ENCODE measurements at places on chromosomes 2 and 18.

DNA sequence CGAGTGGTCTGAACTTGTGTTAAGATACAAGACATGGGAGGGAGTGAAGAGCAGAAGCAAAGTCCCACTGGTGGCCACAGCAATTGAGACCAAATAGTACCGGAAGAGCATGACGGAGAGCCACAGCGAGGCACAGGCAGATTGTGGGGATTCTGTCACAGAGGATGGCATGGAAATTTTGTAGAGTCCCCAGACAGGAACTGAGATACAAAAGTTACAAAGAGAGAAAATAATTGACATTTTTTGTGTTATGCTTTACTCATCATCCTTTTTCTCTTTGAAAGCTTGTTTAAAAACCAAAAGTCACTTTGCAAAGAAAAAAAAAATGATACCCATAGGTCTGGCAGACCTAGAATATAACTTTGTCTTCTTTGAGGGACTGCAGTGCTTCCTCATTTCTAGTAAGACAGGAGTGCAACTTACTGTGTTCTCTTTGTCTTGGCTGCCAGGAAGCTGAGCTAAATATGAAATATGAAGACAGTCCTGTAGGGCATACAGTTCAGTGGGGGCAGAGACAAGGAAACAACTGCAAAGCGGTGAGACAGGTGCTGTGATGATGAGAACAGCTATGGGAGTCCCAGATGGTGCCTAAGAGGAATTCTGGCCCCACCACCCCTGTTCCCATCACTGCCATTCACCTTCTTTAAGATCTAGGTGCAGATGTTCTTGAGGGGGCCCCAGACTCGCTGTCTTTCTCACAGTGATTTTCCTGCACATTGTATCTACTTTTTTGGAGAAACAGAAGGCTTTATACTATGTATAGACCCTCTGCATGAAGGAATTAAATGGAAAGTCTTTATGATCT is 5.2 kb downstream of the ARHGAP25 start:
- peak; percentile 28 for DNase-seq

DNA sequence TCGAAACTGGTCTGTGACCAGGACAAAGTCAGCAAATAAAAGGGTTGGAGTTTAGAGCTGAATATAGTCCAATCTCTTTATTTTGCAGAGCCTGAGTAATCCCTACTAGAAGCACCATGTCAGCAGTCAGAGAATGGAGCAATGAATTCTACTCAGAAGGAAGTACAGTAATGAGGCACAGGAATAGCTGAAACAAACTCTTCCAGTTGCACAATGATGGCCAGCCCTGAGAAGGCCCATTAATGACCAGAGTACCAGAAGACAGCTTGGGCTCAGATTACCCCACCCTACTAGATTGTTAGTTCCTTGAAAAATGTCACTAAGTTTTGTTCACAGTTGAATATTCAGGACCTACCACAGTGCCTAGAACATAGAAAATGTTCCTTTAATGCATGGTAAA is 40.3 kb upstream of the SCG2 start:
- no peak for DNase-seq

GRCh38 chr2:136162438-136162837 is 44.5 kb upstream of the CXCR4 start:
- peak; percentile 5 for DNase-seq

- DNase-seq = no peak
These were observed 139.4 kb upstream of the SIX3 start for GRCh38 chr2:44801841-44802776.

DNA sequence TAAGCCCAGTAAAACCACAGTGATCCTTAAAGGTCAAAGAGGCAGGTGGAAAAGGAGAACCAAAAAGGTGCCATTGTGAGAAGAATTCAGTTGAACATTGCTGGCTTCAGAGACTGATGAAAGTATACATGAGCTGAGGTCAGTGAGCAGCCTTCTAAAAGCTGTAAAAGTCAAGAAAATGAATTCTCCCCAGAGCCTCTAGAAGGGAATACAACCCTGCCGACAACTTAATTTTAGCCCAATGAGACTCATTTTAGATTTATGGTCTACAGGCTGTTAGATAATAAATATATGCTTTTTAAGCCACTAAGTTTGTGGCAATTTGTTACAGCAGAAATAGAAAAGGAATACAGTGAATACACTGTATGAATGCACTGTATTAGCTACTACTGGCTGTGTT is 911.4 kb downstream of the TRIB2 start:
- no peak for DNase-seq

- no peak for DNase-seq
These were observed 473.8 kb downstream of the TGIF1 start for GRCh38 chr18:3923750-3924149.

DNA sequence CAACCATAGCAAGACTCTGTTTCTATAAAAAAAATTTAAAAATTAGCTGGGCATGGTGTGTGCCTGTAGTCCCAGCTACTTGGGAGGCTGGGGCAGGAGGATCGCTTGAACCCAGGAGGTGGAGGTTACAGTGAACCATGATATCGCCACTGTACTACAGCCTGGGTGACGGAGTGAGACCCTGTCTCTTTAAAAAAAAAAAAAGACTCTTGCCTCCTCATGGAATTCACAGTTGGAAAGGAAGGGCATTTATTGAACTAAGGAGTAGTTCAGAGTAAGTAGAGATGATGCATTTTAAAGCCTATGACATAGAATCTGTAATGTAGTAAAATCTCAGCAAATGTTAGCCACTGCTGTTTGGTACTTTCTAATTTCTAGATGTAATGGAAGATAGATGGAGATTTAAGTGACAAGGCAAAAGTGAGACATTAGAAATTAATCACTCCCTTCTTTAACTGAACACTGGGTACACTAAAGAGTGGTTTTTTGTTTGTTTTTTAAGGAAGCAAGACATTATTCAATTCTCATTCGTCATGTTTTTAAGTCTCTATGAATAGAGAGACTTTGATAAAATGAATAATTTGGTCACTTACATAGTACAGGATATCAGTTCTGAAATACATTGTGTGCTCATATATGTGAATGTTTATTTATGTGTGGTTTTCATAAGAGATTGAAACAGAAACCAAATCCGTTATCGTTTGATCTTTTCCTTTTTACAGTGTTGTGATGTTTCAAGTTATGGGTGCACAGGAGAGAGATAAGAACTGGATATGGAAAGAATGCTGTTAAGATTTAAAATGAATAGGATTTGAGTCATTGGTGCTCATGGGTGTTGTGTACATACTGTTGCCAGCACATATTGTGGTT is 186.1 kb upstream of the STON1 start:
- no peak for DNase-seq

DNA sequence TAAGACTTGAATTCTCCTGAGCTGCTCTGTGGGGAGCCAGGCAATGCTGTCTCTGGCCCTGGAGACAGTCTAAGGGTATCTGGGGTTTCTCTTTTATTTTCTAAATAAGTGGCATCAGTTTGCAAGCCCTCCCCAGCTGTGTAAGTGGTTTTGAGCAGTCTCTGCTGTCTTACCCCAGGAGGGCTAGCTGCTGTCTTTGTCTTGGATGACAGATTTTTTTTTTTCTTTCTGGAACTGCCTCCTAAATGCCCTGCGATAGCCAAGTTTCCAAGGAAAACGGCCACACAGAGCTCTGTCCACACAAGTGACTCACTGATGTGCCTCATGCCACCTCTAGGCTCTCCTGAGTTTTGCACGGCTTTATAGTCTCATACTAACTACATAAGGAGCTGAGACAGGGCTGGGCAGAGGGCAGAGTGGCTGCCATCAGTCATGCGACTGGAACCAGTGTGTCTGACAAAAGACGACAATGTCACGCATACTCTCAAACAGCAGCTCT is 37.2 kb upstream of the THOC1 start:
- no peak for DNase-seq

GRCh38 chr2:39621596-39621995 is 44.1 kb upstream of the TMEM178A start:
- DNase-seq = no peak

GRCh38 chr2:119826370-119826961 is 66.7 kb downstream of the PTPN4 start:
- peak; percentile 36 for DNase-seq

GRCh38 chr2:109144271-109144670 is 15.3 kb downstream of the SH3RF3 start:
- DNase-seq = no peak

DNA sequence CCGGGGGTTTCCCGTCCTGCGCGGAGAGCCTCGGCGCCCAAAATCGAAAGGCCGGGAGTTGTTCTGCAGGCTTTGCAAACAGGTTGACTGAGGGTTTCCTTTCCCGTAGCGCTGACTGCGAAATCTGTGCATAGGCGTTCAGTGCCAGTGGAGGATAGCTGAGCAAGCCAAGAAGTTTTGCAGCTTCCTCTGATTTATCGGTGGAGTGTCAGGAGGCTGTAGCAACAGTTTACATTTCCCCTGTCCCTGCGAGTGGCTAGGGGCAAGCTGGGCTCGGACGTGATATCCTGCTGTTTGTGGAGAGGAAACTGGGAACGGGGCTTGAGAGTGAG is 694 bp downstream of the THSD7B start:
- DNase-seq = peak; percentile 40

- DNase-seq = no peak
These were observed 23.7 kb downstream of the TMEM127 start for GRCh38 chr2:96241900-96242611.

DNA sequence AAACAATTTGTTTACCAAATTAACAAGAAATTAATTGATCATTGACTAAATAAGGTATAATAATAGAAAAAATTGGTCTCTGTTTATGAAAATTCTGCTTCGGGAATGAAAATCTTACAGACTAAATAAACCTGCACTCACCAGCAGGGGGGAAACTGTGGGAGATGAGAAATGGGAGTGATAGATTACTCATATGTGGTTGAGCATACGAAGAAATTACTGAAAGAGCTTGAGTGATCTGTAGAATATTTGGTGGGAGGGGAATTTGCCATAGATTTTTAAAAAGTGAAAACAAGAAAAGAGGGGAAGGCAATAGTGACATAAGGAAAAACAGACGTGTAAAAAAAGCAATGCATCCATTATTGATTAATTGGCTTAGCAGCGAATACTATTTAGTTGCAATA is 2.2 kb downstream of the HMSD start:
- no peak for DNase-seq

DNA sequence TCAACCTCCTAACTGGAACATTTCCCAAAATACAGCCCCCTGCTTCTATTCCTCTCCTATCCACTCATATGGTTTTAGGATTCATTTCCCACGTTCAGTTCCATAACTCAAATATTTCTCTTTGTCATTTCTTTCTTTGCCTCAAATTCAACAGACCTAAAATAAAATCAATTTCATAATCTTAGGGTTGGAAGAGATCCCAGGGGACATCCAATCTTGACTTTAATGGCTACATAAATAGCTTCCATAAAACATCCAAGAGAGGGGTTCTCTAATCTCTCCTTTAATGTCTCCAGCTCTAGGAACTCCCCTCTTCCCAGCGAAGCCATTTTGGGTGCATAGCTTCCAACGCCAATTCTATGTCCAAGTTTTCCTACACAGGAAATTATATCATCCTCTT is 33.8 kb downstream of the RBKS start:
- no peak for DNase-seq

- no peak for DNase-seq
These were observed 120.0 kb downstream of the DYM start for GRCh38 chr18:49340446-49340845.

DNA sequence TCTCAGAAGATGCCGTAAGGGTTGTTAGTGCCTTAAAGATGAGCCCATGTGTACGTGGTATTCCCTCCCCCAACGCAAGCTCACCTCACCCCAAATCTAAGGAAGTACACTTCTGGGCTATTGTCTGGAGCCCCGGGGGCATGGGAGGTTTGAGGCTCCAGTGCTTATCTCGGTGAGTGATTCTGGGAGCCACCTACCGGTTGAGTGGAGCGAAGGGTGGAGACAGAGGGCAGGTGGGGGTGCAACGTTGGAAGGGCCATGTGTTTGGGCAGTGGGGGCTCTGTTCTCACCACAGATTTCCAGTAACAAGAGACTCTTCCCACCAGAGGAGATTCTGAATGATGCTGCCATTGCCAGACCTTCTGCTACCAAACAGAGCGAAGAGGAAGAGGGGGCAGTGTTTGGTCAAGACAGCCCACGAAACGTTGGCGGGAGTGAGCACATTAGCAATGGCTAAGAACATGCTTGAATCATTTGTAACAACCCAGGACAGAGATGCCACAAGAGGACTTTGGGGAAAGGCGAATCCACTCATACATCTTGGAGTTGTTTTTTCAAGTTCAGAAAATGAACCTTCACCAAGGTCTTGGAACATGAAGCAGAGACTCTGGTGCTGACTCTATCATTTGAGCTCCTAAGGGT is 38.7 kb downstream of the TWIST2 start:
- DNase-seq = no peak

DNA sequence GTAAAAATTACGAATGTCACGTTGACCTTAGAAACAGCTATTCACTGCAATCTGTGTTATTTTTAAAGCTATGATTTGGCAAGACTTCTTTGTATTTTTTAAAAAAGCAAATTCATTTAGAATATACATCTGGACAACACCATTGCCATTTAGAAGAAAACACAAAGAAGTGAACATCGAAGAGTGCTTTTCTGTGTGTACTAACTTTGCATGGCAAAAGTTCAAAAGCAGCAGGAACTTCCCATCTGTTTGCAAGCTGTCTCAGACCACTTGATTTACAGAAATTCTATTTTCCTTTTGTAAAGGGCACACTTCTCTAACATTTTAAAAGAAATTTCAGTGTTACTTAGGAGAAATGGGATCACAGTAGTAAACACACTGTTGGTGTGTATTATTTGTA is 145.9 kb downstream of the CALCRL start:
- DNase-seq = no peak

- DNase-seq = no peak
These were observed 42.9 kb upstream of the GRHL1 start for GRCh38 chr2:9908639-9909038.

DNA sequence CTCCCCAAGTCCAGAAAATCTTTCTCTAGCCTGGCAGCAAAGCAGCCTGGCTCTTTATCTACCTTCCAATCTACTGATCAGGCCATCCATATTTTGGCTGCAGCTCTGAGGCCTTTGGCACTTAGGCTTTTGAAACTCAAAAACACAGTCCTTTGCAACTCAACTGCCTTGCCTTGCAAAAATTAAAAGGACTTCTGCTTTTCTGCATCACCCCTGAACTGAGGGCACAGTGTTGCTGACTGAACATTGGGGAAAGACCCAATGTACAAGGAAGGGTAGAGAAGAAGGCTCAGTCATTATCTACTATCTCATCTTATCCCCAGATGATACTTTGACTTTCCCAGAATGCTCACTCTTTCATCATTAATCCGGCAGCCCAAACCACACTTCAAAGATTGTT is 625.5 kb downstream of the ARHGAP15 start:
- DNase-seq = no peak

- no peak for DNase-seq
These were observed 33.6 kb downstream of the NCAPH start for GRCh38 chr2:96369186-96369585.

GRCh38 chr2:207239754-207240494 is 74.2 kb upstream of the KLF7 start:
- peak; percentile 49 for DNase-seq

GRCh38 chr18:48736321-48737260 is 197.8 kb downstream of the CTIF start:
- DNase-seq = no peak

GRCh38 chr2:205869439-205869838 is 187.1 kb downstream of the NRP2 start:
- no peak for DNase-seq

- DNase-seq = no peak
These were observed 40.3 kb downstream of the PMAIP1 start for GRCh38 chr18:59940068-59940467.

GRCh38 chr2:138922973-138923563 is 142.9 kb upstream of the NXPH2 start:
- DNase-seq = peak; percentile 60

Data from NCI-H2171 treated with DMSO at 0.1 percent for 48 hours (cell line).